Airway epithelial cell (primary cell): ENCODE measurements at places on chromosomes 5 and 9. TPM values are rescaled to one million over a fixed set of nuclear protein-coding genes. Genes with fewer than 3 reads are reported as not detected.

Gene RANBP3L
- total RNA-seq, result not detected in 2 replicates

Gene GNA14
- not detected in 2 replicates for total RNA-seq

Gene GPRIN1
- 5.3 and 7.3 TPM in 2 replicates for total RNA-seq

Gene CDC42SE2
- total RNA-seq, result 23.4 and 25.5 TPM in 2 replicates

Gene PKD2L2
- total RNA-seq, result not detected in 2 replicates

Gene THOC3
- total RNA-seq, result 133 and 146 TPM in 2 replicates

Gene HAPLN1
- total RNA-seq, result not detected in 2 replicates

Gene PIP5KL1
- 6.6 and 16.0 TPM in 2 replicates for total RNA-seq

Gene SLC6A3
- total RNA-seq, result not detected in 2 replicates

Gene CAPSL
- total RNA-seq, result not detected in 2 replicates

Gene LOX
- total RNA-seq, result 1.3 and 3.4 TPM in 2 replicates

Gene FAF2
- 25.2 and 35.5 TPM in 2 replicates for total RNA-seq

Gene P4HA2
- total RNA-seq, result 58.1 and 59.9 TPM in 2 replicates

Gene TSSK1B
- total RNA-seq, result 0.14 and 0.37 TPM in 2 replicates

Gene LCN15
- total RNA-seq, result not detected in 2 replicates

Gene ODF2
- total RNA-seq, result 31.4 and 34.7 TPM in 2 replicates

Gene TXNDC8
- not detected in 2 replicates for total RNA-seq

Gene PGM5
- 0.05 TPM in 1 of 2 replicates, not detected in the other for total RNA-seq

Gene TEX48
- total RNA-seq, result not detected in 2 replicates

Gene HRH2
- not detected in 2 replicates for total RNA-seq

Gene BTNL3
- total RNA-seq, result not detected in 2 replicates

Gene ZBED3
- total RNA-seq, result 0.37 and 0.85 TPM in 2 replicates

Gene TAF11L10
- total RNA-seq, result not detected in 2 replicates

Gene PCDHAC2
- total RNA-seq, result 0.42 and 1.1 TPM in 2 replicates

Gene RACK1
- 2,458 and 2,962 TPM in 2 replicates for total RNA-seq

Gene RNF180
- 1.9 and 2.3 TPM in 2 replicates for total RNA-seq

Gene SH3GL2
- 0.07 TPM in 1 of 2 replicates, not detected in the other for total RNA-seq

Gene GPR21
- total RNA-seq, result 0.28 and 0.42 TPM in 2 replicates

Gene PPP3R2
- total RNA-seq, result not detected in 2 replicates

Gene TMC1
- total RNA-seq, result 0.14 TPM in 1 of 2 replicates, not detected in the other

Gene TRIM14
- 9.9 and 19.6 TPM in 2 replicates for total RNA-seq

Gene LHX6
- 0.42 TPM in 1 of 2 replicates, not detected in the other for total RNA-seq

Gene OBP2B
- not detected in 2 replicates for total RNA-seq

Gene DOCK2
- total RNA-seq, result 0.07 and 0.09 TPM in 2 replicates

Gene HTR1A
- not detected in 2 replicates for total RNA-seq

Gene RNF183
- 0.21 TPM in 1 of 2 replicates, not detected in the other for total RNA-seq

Gene SAXO1
- total RNA-seq, result 0.49 TPM in 1 of 2 replicates, not detected in the other

Gene FOXD4L4
- total RNA-seq, result 0.07 and 0.19 TPM in 2 replicates

Gene TRIO
- 32.7 and 57.1 TPM in 2 replicates for total RNA-seq

Gene GRM6
- total RNA-seq, result not detected in 2 replicates

Gene GLT6D1
- not detected in 2 replicates for total RNA-seq

Gene PCDHB16
- 0.07 and 0.14 TPM in 2 replicates for total RNA-seq

Gene TNFSF15
- total RNA-seq, result 0.28 and 0.42 TPM in 2 replicates

Gene STXBP1
- 14.8 and 30.6 TPM in 2 replicates for total RNA-seq
